ENCODE measurements at places on chromosomes 7 and 10.

- DNase-seq = no peak
These were observed 52.6 kb downstream of the ADCY1 start for GRCh38 chr7:45626441-45627430.

- no peak for DNase-seq
These were observed 3.3 kb downstream of the MAPK8 start for GRCh38 chr10:48309711-48310226.

GRCh38 chr10:11336722-11337162 lies 274.7 kb downstream of the USP6NL start:
- no peak for DNase-seq

GRCh38 chr10:114077347-114077746 lies 33.7 kb downstream of the ADRB1 start:
- DNase-seq = no peak

DNA sequence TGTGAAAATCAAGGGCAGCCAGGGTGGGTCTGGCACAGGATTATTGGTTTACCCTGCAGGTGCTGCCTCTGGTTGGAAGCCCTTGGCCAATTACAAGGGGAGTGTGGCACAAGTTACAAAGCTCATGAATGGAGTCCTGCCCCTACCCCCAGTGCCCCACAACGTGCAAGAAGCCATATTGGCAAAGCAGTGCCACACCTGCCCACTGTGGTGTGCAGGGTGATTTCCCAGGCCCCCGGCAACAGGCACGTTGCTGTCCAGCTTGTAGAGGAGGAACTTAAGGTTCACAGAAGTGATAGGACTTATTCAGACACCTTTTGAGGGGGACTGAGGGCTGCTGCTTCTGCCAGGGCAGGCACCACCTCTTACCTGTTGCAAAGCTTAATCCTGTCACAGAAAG lies 11.4 kb downstream of the LHPP start:
- DNase-seq = no peak

DNA sequence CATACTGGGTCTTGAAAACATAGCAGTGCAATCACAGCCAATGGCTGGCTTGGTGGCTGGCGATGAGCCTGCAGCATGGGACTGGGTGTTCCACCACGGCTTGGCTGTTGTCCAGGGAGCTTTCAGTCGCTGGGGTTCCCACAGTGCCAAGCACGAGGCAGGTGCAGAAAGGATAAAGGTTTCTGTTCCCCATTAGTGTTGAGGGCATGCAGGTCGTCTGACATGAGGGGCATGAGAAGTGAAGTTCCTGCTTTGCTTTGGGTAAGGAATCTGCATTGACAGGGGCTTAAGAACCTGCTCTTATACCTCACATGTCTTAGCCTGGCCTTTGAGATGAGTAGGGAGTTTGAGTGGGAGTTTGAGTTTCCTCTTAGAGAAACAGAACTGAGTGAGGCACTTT lies 9.0 kb upstream of the CFTR start:
- no peak for DNase-seq

DNA sequence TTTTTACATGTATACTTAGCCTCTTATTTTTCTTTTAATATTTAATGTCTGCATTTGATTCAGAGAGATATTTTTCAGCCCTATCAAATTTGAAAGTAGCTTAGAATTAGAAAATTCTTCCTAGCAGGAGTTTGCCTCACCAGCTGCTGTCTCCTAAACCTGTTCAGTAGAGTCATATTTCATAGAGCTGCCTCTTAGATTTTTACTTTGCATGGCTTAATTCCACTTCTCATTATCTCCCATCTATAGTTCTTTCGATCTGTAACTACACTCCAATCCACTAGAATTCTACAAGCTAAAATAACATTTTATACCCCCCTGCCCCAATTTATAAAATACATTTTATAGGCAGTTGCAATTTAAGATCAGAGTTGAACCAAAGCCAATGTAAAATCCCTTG lies 227.0 kb downstream of the ANK3 start:
- no peak for DNase-seq

DNA sequence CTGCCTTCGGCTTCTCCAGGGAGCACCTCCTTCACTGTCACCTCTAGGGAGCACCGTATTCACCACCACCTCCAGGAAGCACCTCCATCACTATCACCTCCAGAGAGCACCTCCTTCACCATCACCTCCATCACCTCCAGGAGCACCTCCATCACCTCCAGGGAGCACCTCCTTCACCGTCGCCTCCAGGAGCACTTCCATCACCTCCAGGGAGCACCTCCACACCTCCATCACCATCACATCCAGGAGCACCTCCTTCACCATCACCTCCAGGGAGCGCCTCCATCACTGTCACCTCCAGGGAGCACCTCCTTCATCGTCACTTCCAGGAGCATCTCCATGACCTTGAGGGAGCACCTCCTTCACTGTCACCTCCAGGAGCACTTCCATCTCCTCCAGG lies 102.3 kb downstream of the DNAJB6 start:
- no peak for DNase-seq

DNA sequence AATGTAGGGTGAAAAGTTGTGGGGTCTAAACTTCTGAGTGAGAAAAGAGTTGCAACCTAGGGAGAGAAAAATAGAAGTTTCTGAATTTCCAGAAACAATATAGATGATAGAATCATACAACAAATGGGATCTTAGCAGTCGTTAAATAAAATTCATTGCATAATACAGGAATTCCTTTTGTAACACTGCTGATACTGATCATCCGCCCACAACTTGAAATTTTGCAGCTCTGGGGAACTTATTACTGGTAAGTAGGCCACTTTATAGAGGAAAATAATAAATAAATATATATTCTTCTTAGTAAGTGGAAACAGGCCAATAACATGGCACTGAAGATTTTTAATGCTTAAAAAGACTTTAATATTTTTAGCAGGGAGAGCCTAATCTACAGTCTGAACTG lies 81.9 kb upstream of the SMIM30 start:
- no peak for DNase-seq

GRCh38 chr10:10873289-10873688 lies 144.4 kb upstream of the CELF2 start:
- no peak for DNase-seq

DNA sequence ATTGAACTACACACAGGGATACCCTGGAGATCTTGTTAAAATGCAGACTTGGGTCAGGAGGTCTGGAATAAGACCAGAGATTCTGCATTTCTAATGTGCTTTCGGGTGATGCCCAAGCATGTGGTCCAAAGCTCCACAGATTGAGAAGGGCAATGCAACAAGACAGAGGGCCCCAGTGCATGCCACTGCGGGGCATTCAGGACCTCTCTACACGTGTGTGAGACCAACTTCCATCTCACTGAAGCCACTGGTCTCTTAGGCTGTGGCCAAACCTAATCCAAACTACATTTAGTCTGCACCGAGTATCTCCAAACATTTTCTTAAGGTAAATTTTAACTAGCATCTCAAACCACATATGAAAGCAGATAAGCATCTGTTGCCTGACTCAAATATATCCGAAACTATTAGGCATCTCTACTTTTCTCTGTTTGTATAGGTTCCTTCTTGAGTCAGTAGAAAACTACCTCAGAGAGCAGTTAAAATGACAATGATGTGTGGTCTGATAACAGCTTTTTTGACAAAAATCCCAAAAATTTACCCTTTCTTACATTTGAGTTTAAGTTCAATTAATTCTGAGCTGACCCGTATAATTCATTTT lies 107.5 kb downstream of the ELMO1 start:
- no peak for DNase-seq

- DNase-seq = no peak
These were observed 561 bp downstream of the SHTN1 start for GRCh38 chr10:117004227-117005025.

DNA sequence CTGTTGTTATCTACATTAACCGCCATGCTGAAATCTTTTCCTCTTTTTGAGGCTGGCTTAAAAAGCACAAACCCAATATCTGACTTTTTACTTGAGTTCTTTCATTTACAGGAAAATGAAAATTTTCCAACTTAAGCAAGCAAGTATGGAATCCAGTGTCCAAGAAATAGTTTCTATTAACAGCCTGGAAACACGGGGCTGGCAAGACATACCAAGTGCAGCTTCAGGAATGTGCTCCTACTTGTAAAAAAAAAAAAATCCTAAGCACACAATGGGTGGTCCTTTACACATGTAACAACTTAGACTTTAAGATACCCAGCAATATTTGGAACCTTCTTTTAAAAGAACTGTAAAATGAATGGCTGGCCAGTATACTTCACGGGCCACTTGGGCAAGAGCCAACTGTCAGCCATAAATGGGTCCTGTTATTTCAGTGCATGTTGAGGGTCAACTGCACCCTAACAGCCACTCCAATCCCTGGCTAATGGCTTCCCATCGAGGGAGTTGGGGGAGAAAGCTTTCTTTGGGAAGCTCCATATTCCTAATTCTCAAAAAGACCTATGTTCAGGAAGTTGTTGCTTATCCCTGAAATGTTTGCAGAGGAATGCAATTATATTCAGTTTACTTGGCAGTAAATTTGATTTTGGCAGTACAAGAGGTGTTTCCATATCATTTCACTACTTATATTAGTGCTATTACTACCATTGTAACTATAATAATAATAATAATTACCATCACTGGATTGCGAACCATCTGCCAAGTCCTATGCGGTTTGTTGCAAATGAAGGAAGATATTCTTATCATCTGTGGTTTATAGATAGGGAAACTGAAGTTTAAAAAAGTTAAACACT lies 236.4 kb upstream of the TMEM72 start:
- no peak for DNase-seq

DNA sequence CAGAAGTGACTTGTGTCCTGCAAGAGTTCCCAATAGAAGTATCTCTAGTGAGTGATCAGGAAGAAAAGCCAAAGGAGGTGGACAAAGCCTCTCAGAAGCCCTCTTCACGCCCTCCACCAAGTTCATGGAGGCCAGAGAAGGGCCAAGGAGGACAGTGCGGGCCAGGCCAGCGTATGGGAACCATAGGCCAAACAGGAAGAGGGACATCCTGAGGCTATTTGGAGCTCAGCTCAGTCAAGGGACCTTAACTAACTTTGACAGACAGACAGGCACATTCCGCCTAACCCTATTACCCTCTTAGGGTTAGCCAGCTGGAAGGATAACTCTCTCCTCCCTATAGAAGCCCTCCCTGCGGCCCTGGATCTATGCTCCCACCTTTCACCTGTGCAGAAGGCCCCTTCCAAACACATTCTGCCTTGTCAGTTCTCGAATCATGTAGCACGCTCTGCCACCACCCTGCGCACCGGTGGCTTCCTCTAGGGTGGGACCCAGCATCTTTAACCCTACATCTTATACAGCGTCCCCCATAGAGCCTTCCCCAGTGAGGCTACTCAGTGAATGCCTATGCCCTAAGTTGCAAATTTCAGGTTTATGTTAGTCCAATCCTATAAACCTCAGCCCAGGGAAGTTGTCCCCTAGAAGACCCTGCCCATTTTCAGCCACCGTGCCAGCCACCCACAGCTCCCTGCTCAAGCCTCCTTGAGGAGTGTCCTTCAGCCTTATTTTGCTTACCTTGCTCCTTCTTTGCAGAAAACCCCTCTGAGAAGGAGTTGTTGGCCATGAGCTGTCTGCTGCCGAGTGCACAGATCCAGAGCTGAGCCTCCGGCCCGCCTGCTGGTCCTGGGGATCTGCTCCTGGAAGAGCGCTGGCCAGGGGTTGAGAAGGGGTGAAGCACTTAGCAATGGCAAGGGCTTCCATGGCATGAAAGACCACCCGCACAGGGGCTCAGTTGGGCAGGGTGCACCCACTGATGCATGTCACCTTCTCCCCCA lies 36.9 kb downstream of the FRMPD2 start:
- no peak for DNase-seq

DNA sequence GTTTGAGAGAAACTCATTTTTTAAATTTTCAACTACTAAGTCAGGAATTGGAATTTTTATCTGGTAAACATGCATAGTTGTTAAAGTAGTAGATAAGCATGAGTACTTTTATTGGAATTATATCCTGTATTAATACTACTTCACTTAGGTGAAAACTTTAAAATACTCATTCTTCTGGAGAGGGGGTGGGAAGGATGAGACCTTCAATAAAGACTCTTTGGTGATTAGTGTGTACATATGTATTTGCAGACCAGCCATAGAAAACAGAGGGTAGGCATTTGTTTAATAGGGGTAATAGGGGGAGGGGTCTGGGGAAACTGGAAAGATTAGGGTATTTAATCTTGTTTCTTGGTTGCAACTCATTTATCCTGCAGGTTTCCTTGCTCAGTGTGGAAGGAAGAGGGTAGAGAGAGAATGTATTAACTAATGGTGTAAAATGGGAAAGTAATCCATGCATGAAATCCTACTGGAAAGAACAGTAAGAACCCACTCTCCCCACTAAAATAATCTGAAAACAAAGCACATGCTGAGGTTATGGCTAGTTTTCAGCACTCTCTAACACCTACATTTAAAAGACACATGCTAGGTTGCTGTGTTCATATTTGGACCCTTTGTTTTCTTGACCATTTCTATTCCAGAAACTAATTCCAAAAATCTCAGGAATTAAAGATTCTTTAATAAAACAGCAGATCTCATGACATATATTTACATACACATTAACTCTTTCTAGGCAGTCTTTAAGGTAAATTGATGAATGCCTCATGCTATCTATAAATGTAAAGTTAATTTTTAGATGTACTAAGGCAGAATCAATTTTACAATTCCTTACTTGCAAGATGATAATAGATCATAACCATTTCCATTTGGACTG lies 6.2 kb upstream of the IGF2BP3 start:
- DNase-seq = no peak

- DNase-seq = no peak
These were observed 84.5 kb upstream of the WNT16 start for GRCh38 chr7:121244120-121244870.

DNA sequence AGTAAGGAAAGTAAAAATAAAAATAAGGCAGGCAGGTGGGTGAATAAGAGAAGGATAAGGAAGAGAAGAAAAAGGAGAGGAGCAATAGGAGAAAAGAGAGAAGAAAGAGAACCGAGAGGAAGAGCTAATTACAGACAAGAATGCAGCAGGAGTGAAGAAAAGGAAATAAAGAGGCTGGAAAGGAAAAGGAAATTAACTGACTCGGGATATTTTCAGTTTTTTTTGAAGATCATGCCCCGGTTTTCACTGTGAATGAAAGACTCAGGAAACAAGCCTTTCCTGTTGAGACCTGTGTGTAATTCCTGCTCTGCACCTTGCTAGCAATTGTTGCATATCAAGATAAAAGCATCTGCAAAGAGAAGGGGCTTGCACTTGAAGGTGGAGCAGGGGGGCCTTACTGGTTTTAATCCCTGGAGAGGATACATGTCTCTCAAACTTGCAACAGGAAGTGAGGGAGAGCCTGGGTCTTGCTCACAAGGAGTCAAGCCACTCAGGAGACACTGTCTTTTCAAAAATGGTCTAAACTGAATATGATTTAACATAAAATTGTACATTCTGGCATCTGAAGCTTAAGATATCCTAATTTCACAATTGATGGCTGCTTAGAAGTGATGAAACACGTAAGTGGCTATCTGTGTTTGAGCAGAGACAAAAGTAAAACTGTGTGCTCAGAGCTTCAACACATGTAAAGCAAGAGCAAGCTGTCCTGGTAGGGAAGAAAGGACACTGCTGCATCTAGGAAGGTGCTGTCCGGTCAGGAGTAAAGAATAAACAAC lies 157.6 kb downstream of the FAM107B start:
- no peak for DNase-seq

DNA sequence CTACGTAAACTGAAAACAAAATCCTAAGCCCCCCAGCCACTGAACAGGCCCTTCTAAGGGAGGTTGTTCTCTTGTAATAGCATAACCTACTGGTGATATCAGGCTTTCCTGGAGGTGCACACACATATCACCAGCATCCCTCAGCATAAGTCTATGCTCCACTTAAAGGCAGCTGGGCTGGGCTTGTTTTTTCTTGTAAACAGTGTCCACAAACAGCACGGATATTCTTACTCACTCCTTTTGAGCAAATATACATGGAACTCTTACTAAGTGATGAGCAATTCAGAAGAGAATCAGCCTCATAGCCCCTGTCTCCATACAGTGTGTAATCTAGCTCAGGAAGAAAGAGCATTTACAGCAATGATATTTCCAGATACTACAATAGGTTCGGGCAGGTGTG lies 2.4 kb downstream of the LRIT1 start:
- DNase-seq = no peak
